NCI-H510A treated with DMSO at 0.1 percent for 48 hours (cell line): ENCODE measurements at places on chromosomes 1 and 21.

GRCh38 chr1:44377925-44378784 is 23.1 kb upstream of the ERI3 start:
- peak; percentile 96 for DNase-seq

DNA sequence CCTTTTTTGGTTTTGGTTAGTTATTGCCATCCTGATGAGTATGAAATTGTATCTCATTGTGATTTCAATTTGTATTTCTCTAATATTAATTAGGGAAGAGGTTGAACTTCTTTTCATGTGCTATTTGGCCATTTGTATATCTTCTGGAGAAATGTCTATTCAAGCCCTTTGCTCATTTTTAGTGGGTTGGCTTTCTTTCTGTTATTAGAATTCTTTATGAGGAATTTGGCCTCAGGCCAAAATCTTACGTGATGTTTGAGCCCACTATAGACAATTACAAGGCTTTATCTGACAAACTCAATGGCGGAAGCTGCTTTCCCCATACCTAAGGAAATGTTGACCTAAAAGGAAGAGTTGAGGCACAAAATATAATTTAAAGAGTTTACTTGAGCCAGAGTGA is 32.9 kb downstream of the IVNS1ABP start:
- no peak for DNase-seq

DNA sequence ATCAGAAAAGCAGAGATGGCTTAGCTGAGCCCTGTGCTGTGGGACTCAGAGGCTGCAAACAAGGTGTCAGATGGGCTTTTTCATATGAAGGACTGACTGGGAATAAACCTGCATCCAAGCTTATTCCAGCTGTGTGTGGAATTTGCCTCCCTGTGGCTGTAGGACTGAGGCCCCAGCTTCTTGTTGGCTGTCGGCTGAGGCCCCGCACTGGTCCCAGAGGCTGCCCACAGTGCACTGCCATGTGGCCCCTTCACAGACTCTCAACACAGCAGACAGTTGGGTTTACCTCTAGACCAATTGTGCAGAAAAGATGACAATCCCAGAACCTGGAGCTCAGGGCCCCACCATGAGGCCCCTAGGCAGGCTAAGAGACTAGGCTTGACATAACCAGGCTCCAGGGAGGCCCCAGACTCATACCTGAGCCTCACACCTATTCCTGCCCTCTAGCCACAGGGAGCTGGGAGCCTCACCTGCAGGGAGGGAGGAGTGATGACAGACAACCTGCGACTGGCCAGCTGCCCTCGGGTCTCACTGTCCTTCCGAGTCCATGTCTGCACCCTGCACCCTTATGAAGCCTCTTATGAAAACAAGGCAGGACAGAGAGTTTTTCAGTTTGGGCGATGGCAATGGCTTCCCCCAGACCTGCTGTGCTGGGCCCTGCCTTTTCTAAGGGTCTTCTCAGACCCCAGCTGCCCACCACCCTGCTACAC is 615.5 kb downstream of the NPHP4 start:
- DNase-seq, result no peak

- no peak for DNase-seq
These were observed 11.5 kb upstream of the HCRTR1 start for GRCh38 chr1:31605908-31606427.

GRCh38 chr1:72623299-72623708 is 341.0 kb upstream of the NEGR1 start:
- DNase-seq, result peak; percentile 77

- no peak for DNase-seq
These were observed 83.6 kb upstream of the VAV3 start for GRCh38 chr1:108048301-108049177.

DNA sequence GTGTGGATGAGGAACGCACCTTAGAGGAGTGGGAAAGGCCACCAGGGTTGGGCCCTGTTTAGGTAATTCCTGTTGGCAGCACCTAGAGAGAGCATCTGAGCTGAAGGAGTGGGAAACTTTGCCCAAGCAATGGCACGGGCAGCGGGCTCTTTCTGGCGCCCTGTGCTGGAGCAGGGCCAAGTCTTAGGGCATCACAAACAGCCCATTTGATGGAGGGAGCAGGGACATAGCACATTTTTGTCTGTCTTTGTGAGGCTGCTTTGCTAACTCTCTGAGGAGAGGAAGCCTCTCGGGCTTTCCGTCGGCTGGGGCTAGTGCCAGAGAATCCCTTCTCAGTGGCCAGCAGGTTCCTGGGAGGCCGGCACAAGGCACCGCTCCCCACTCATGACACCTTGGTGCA is 22.5 kb upstream of the CNTN2 start:
- no peak for DNase-seq

- DNase-seq, result no peak
These were observed 114.1 kb downstream of the C1orf94 start for GRCh38 chr1:34290831-34291230.

DNA sequence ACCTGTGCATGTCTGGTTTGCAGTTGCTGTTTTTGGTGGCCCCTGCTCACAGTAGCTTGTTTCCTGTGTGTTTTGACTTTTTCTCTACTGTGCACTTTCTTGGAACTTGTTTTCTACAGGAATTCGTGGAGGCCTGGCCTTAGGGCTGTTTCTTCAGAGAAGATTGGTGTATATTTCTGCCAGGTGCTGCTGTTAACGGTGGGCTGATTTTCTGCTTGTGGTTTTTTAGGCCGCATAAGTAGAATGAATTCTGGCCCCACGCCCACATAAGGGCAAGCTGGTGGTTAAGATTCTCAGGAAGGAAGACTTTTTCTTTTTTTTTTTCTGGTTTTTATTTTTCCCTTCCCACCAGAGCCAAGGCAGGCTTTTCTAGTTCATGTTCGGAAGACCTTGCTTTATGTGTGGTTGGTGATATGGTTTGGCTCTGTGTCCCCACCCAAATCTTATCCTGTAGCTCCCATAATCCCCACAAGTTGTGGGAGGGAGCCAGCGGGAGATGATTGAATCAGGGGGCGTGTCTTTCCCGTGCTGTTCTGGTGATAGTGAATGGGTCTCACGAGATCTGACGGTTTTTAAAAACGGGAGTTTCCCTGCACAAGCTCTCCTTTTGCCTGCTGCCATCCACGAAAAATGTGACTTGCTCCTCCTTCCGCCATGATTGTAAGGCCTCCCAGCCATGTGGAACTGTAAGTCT is 71.5 kb upstream of the DISP3 start:
- no peak for DNase-seq

DNA sequence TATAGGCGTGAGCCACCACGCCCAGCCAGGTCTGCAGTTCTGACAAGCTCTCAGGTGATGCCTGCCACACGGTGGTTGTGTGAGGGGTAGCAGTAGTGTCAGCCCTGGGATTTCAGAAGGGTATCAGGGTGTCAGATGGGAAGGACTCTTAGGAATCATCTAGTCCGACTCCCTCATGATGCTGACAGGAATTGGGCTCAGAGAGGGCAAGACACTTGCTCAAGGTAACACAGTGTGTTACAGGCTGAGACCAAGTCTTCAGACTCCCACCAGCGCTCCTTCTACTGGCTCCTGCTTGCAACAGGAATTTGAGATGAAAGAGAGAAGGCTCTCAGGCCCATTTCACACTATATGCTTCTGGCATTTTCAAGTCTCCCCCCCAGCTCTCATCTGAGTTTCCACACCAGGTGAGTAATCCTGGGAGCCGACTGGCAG is 6.9 kb downstream of the HTR1D start:
- DNase-seq, result no peak

GRCh38 chr1:239253032-239253431 is 133.3 kb upstream of the CHRM3 start:
- no peak for DNase-seq

- DNase-seq, result no peak
These were observed 17.4 kb upstream of the CD1D start for GRCh38 chr1:158163000-158163947.

GRCh38 chr1:204587621-204588020 is 71.4 kb downstream of the MDM4 start:
- DNase-seq, result no peak

DNA sequence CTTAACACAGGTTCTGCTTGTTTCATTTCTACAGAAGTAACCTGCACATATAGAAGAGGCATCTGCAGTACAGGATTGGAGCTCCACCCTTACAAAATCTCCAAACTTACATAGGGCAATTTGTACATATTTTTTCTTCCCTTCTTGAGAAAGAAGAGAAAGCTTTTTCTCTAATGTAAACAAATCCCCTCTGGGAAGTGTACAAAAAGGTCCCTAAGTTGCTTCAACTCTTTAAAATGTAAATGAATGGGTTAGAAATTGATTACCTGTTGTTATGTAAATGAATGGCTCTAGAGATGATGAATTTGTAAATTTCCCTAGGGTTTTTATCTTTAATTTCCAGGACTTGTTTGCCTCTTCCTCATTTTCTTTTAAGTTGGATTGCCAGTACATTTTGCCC is 1183.7 kb downstream of the MRPL39 start:
- no peak for DNase-seq

DNA sequence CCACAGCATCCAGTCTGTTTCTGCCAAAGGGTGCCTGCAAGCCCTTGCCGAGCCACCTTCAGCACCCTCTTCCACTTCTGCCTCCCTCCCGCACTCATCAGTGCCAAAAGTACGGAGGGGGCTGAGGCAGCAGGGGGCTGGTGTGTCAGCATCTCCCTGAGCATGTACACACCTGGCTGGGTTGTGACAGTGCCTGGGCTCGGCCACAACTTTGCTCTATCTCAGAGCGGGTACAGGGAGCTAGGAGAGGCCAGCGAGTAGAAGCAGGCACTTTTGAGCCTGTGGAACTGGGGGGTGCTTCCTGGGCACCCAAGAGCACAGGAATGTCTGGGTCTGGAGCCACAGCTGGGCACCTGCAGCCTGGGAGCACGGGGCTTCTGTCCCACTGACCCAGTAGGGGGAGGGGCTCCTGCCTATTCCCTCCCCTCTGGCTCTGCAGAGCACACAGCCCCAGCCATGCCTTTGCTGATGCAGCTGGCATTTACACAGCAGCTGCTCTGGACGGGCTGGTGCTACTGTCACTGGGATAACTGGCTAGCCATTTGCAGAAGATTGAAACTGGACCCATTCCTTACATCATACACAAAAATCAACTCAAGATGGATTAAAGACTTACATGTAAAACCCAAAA is 319.8 kb upstream of the RRP15 start:
- no peak for DNase-seq

DNA sequence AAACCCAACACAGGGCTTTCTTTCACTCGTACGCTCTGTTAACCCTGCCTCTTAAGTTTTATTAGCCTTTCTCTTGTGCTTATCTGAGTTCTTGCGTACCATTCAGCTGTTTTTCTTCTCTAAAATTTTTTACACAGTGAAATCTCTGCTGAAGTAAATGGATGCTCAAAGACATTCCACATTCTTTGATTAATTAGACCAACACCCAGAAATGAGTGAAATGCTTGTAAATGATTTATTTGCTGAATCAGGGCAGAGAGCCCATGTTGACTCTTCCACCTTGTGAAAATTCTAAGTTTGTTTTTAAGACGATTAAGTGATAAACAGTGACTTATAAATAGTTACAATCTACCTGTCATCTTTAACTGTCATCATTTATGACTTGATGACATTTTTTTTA is 156.7 kb downstream of the ACTL8 start:
- no peak for DNase-seq

- DNase-seq, result no peak
These were observed at the start of gene ADCY10 for GRCh38 chr1:167913895-167914496. ADCY10 (minus strand) TSS chr1:167914134; CDS start chr1:167905140, 8,994 bp downstream.

GRCh38 chr1:78718566-78718965 is 68.9 kb downstream of the IFI44 start:
- no peak for DNase-seq

DNA sequence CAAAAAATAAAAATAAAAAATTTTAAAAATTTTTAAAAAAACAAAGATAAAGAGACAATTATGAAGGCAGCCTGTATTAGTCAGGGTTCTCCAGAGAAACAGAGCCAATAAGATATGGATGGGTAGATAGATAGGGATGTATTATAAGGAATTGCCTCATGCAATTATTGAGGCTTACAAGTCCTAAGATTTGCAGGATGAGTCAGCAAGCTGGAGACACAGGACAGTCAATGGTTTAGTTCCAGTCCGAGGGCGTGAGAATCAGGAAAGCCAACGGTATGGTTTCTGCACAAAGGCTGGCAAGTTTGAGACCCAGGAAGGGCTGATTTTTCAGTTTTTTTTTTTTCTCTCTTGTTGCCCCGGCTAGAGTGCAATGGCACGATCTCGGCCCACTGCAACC is 24.1 kb upstream of the EIF4G3 start:
- no peak for DNase-seq

GRCh38 chr1:154353460-154353904 is 28.2 kb downstream of the ATP8B2 start:
- DNase-seq, result no peak

- no peak for DNase-seq
These were observed 6.5 kb upstream of the MAB21L3 start for GRCh38 chr1:116104667-116105066.

GRCh38 chr1:226164154-226164553 is 22.4 kb downstream of the ACBD3 start:
- DNase-seq, result no peak

DNA sequence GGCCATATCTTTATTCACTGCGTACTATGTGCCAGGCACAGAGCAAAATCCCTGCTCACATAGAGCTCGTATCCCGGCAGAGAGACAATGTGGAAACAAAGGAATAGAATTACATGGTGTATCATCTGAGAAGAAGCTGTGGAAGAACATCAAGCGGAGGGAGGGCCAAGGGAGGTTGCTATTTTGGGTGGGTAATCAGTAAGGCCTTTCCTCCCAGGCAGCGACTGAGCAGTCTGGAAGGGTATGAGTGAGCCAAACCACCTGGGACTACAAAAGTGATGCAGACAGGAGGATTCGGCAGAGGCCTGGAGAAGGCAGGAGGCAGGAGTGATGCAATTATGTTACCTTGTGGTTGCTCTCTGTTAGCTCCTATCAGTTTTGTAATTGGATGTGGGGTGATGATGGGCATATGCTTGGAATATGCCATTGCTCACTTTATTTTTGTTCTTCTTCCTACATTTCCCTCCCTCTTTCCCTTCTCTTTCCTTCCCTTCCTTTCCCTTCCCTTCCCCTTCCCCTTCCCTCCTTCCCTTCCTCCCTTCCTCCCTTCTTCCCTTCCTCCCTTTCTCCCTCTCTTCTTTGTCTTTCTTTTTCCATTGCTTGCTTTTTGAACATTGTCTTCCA is 172.9 kb downstream of the DISC1 start:
- no peak for DNase-seq

DNA sequence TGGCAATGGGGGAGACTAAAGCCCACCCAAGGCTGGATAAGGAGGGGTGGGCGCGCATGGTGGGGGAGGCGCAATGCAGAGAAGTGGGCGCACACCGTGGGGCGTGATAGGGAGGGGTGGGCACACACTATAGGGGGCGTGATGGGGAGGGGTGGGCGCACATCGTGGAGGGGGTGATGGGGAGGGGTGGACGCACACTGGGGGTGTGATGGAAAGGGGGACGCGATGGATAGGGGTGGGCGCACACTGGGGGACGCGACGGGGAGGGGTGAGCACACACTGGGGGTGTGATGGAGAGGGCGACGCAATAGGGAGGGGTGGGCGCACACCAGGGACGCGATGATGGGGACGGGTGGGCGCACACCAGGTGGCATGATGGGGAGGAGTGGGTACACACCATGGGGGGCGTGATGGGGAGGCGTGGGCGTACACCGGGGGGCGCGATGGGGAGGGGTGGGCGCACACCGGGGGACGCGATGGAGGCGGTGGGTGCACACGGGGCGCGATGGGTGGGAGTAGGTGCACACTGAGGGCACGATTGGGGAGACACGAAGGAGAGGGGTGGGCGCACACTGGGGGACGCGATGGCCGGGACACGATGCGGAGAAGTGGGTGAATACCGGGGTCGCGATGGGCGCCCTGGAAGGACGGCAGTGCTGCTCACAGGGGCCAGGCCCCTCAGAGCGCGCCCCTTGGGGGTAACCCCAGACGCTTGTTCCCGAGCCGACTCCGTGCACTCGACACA is 929 bp downstream of the SUMO3 start:
- no peak for DNase-seq
